ENCODE measurements at places on chromosomes 12 and 14. TPM values are rescaled to one million over a fixed set of nuclear protein-coding genes. Genes with fewer than 3 reads are reported as not detected.

LUM gene
- 11.2 TPM for total RNA-seq

DNA sequence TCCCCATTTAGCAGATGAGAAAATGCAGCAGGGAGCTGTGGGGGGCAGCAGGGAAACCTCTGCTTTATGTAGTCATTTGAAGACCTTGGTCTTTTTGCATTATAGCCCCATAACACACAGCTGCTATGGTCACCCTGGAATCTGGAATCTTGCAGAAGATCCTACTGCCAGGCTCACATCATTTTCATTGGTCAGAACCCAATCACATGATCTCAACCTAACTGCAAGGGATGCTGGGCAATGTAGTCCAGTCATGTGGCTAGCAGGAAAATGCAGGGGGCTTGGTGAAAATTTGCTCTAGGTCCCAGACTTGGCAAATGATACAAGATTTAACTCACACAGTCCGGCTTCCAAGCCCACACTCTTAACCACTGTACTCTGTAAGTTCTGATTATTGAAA is 1028.7 kb downstream of the AACS start:
- DNase-seq = no peak

- DNase-seq = no peak
Measured at GRCh38 chr12:21998295-21998694, 47.7 kb upstream of the CMAS start.

- peak; percentile 92 for DNase-seq
Measured at GRCh38 chr12:52121824-52122539, 42.5 kb downstream of the SMIM41 start.

DNA sequence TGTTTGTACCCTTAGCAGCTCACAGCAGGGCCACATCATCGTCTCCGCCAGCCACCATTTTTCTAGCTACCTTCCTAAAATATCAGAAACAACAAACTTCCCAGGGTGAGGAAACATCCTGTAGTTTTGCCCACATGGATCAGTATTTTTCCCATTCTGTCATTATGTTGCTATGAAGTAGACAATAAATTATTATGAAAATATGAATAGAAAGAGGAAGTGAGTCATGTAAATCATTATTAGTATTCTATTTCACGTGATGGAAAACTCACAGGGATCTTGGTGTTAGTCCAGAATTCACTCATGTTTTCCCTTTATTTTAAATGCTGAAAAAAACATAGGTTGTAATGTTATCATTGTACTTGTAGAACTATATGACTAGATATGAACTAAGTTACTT is 319.4 kb downstream of the SYT1 start:
- no peak for DNase-seq

RGS6 gene
- total RNA-seq = 0.84 TPM

CAPS2 gene
- total RNA-seq = 6.8 TPM

DNA sequence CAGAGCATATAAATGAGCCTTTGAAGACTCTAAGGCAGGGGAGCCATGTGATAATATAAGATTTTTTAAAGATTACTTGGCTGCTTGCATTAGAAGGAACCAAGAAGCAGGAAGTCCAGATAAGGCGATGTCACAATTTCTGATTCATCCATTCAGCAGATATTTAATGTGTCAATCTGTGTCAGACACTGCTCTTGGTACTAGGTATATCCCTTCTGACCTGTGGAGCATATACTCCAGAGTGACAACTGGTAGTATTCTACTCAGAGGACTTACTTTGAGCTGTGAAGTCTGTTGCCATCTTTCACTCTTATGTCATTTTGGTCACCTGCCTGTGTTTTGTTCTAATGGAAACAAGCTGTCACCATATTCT is 10.7 kb downstream of the EID3 start:
- DNase-seq = no peak

DNA sequence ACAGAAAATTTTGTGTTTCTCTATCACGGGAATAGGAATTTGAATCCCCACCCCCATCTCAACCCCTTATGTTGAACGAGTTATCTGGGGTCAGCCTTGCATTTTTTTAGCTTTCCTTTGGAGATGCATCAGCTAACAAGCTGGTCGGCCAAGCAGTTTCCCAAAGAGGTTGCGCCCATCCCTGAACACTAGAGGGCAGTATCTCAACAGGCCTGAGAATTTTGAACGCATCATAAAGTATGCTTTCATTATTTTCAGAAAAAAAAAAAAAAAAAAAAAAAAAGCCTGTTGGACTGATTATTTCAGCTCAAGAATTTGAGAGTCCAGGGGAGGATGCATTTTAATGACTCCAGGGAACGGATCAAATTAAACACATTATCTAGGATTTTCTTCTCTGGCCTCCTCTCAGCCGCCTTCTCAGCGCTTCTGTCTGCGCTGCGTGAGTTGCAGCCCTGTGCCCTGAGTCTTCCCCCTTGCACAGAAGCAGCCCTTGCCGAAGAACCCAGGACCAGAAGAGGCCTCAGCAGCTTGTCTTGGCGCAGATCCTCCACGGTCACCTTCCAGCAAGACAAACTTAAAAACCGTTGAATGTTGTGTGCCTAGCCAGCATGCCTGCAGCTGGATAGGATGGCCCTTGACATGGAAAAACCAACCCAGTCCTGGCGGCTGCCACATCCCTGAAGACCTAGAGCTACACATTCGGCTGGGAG is 76.6 kb upstream of the GZMB start:
- peak; percentile 91 for DNase-seq

DNA sequence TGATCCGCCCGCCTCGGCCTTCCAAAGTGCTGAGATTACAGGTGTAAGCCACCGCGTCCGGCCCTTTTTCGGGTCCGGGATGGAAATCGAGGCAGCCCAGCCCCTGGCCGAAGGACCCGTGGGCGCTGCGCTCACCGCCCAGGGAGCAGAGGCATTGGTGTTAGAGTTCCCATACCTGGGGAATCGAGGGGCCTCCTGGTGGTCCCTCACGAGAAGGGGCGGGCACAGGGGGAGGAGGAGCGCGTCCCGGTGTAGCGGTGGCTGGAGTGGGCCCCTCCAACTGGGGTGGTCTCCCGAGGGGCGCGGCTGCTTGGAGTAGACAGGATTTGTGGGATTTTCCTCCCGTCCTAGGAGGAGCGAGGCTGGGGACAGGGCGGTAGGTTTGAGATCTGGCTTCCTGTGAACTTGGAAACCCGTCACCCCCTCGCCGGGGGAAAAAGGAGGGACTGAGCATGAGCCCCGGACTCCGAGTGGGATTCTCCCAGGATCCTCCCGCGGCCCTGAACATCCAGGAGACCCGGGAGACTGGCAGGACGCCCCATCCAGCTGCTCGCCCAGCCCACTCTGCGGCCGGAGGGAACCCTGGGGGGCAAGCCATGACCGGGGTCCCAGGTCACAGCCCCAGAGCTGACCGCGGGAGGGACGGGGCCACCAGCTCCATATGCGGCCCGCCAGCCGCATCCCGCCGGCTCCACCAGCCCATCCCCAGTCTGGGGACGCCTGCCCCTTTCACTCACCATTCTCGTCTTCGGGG is 70.9 kb downstream of the ASCL4 start:
- DNase-seq = no peak

GRCh38 chr14:75446447-75446846 is 18.6 kb downstream of the JDP2 start:
- DNase-seq = no peak

- DNase-seq = no peak
Measured at GRCh38 chr12:77610446-77610845, 220.2 kb upstream of the NAV3 start.

- no peak for DNase-seq
Measured at GRCh38 chr12:55829967-55830600, 697 bp upstream of the DNAJC14 start.
